Astrocyte of the spinal cord (primary cell): ENCODE measurements at places on chromosomes 5 and 9.
A peak's percentile ranks its signal among the peaks of the same experiment; 100 is the strongest.

DNA sequence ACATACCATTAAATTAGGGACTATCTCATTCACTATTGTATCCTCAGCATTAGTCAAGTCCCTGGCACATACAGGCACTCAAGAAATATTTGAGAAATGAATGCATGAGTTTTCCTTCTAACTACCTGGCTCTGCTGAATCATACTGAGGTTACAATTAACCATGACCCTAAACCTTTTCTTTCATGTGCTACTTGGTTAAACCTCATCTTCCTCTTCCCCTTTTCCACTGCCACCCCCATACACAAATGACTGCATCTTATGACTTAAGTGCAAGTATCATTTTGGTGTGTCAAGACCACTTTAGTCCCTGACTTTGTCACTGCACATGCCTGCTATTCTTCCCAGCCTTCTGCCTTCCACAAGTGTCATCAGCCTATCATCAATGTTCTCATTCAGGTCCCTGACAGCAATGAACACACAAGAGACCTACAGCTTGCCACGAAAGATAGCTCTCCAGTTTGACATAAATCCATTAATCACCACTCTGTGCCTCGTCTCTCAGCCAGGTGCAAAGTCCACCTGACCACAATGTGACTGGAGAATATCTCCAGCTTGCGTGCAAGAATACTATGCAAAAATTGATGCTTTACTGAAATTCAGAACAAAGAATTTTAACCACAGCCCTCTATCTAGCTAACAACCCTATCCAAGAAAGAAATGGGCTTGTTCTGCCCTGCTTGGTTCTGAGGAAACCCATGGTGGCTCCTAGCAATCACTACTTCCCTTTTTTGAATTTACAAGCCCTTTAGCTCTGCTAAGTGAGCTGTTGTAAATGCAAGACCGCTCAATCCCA, 74.5 kb downstream of the MAPKAP1 start:
- DNase-seq, result no peak

DNA sequence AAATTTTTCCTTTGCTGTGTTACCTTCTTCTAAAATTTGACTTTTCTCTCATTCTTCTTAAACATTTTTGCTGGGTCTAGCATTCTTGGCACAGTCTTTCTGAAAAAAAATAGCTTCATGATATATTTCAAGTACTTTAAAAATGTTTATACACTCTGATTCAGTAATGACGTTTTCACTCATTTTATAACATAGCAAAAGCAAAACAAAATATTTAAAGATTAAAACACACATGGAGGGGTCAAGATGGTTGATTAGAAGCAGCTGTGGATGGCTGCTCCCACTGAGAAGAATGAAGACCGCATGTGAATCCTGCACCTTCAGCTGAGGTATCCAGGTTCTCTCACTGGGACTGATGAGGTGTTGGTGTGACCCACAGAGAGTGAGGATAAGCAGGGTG, 188.2 kb downstream of the SGCD start:
- DNase-seq, result no peak

- DNase-seq, result peak; percentile 57
Observed at GRCh38 chr5:73201547-73202513, 28.8 kb downstream of the TMEM174 start.

GRCh38 chr5:74956278-74956677, 90.1 kb upstream of the FAM169A start:
- no peak for DNase-seq

DNA sequence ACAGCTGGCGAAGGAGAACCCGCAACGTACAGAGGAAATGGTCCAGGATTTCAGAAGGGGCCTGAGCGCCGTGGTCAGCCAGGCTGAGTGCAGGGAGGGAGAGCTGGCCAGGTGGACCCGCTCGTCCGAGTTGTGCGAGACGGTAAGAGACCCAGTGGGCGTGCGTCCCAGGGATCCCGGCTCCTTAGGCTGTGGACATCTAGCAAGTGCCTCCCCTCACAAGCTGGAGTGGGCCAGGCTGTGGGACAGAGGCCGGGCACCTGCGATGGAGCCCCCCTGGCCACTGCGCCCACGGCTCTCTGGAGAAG, 29.5 kb upstream of the LRRC14B start:
- no peak for DNase-seq

- DNase-seq, result peak; percentile 55
Observed at GRCh38 chr5:135135530-135136226, 101.7 kb upstream of the PITX1 start.

DNA sequence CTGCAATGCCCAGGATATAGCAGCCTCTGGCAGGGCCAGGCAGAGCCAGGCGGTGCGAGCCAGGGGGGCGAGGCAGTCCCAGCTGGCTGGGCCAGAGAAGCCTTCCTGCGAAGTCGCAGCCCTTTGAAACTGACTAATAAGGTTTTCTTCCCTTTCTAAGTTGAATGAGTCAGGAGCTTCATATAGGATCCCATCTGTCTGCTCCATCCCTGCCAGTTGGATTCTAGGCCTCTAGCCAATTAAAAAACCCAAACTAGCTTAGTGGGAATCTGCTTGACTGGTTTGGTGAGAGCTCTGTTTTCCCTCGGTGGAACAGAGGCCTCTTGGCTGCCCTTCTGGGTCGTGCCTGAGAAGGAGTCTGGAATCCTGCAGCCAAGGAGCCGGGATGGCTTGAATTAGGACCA, 70.1 kb upstream of the RAPGEF1 start:
- peak; percentile 40 for DNase-seq

DNA sequence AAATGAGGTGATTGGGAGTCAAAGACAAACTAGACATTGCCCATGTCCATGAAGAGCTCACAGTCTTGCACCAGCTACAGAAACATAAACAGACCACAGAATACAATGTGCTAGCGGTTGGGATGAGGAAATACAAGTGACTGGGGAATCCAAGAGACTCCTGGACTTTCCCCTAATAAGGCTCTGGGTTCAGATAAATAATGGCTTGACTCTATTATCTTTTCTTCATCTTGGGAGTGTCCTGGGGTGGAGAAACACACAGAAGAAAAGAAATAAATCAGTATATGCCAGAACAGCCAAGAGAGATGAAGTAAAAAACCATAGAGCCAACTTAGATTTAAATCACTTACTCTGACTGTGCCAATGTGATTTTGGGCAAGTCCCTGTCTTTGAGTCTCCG, 227.8 kb downstream of the PAPPA start:
- DNase-seq, result no peak

DNA sequence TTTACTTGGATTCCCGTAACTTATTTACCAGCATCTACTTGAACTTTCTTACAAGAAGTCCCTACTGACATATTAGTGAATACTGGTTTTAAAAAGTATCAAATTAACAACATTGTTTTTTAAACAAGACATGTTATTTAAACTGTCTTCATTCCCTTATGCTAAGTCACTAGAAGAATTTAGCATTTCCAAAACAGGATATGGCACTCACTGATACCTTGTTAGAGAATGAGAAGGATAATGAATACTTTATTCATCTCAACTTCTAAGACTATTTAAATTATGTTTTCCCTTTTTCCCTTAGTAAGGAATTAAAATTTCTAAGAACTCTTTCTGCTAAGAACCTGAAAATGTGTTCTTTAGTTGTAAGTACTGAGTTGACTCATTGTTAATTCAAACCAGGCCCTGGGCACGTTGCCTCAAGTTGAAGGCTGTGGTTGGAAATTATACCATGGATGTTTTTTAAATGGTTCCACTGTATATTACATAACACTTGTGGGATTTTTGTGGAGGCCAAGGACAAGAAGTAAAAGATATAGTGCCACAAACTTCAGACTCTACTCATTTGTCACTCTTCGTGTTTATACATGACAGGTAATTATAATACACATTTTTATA, 219.0 kb upstream of the EDIL3 start:
- DNase-seq, result peak; percentile 96

GRCh38 chr9:119963258-119963797, 594.1 kb upstream of the BRINP1 start:
- DNase-seq, result peak; percentile 65

- DNase-seq, result no peak
Observed at GRCh38 chr5:133611357-133612248, 738 bp downstream of the FSTL4 start.

GRCh38 chr9:130780865-130781504, 54.1 kb upstream of the ABL1 start:
- DNase-seq, result peak; percentile 96

GRCh38 chr9:82732928-82733327, 330.0 kb downstream of the RASEF start:
- peak; percentile 4 for DNase-seq

DNA sequence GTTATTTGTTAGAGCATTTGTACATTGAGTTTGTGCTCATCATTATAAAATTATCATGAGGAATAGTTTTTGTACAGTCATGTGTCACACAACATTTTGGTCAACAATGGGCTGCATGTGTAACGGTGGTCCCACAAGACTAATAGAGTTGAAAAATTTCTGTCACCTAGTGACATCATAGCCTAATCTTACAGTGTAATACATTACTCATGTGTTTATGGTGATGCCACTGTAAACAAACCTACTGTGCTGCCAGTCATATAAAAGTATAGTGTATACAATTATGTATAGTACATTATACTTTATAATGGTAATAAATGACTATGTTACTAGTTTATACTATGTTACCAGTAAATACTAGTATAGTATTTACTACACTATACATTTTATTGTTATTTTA, 3.0 kb upstream of the CAMK4 start:
- DNase-seq, result no peak

- peak; percentile 45 for DNase-seq
Observed at GRCh38 chr5:135565725-135566421, 12.9 kb downstream of the CXCL14 start.

DNA sequence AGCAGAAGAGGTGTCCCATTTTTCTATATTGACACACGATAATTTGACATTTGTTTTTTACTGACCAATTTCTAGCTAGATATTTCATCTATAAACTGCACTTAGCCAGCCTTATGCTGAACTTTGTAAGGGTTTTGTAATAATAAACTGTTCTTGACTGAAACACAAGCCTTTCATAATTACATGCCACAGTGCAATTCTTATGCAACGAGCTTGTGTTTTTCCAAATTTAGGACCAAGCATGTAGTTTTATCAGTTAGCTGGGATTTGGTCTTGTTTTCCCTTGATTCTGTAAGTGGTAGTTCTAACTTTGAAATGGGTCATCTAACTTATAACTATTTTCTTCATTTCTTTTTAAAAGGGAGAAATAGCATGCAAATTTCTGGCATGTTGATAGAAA, 1.3 kb upstream of the LURAP1L start:
- DNase-seq, result no peak

GRCh38 chr9:120579139-120580050, 572 bp downstream of the CDK5RAP2 start:
- DNase-seq, result no peak

GRCh38 chr5:135355169-135355568, 43.9 kb downstream of the MACROH2A1 start:
- peak; percentile 27 for DNase-seq

DNA sequence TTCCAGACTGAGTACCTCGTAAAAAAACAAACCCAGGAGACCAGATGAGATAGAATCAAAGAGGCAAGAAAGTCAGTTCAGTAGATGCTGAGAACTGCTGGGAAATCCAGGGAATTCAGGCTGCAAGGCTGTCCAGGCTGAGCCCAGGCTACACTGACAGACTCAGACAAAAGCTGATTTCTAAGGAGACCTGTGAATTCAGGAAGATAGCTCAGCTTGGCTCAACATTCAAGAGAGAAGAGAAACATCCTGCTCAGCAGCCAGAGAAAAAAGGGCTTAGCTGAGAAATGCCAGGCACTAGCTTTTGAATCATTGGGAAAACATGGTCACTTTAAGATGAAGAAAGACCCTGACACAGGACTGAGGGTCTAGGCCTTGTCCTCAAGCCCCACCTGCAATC, 118.2 kb upstream of the SLC44A1 start:
- DNase-seq, result no peak

- no peak for DNase-seq
Observed at GRCh38 chr5:16603295-16603694, 13.5 kb downstream of the RETREG1 start.

- no peak for DNase-seq
Observed at GRCh38 chr9:109263358-109263757, 57.5 kb downstream of the EPB41L4B start.

- no peak for DNase-seq
Observed at GRCh38 chr9:89278551-89278950, 32.4 kb upstream of the CKS2 start.

- peak; percentile 45 for DNase-seq
Observed at GRCh38 chr9:35341585-35341984, 148.3 kb upstream of the RUSC2 start.

DNA sequence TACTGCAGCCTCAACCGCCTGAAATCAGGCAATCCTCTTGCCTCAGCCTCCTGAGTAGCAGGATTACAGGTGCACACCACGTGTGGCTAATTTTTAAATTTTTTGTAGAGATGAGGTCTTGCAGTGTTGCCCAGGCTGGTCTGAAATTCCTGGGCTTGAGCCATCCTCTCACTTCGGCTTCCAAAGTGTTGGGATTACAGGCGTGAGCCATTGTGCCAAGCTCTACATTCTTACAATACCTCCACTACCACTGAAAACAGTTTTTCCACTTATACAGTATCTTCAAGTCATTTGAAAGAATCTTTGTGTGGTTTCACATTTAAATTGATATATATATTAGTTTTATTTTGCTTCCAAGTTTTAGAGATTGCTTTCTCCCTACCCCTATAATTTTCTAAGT, 42.6 kb downstream of the LARP1 start:
- peak; percentile 15 for DNase-seq

GRCh38 chr5:89351975-89352374, 469.0 kb upstream of the MEF2C start:
- no peak for DNase-seq

DNA sequence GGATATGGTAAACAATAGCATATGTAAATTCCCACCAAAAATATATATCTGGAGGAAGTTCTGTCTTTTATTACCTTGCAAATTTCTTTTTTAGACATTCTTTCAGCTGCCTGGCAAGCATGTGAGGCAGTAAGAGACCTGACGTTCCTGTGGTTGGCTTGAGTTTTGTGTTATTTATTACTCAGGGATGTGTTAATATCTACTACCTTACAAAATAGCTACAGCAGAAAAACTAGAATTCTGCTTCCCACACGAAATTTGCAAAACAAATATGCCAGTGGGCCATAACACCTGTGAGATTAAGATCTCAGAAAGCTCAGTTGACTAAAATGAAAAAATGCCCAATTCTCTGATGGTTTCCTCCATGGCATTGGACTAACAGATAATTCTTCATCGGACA, 274.2 kb downstream of the TMEM167A start:
- no peak for DNase-seq

GRCh38 chr9:71884005-71884404, 27.0 kb downstream of the ABHD17B start:
- DNase-seq, result no peak

DNA sequence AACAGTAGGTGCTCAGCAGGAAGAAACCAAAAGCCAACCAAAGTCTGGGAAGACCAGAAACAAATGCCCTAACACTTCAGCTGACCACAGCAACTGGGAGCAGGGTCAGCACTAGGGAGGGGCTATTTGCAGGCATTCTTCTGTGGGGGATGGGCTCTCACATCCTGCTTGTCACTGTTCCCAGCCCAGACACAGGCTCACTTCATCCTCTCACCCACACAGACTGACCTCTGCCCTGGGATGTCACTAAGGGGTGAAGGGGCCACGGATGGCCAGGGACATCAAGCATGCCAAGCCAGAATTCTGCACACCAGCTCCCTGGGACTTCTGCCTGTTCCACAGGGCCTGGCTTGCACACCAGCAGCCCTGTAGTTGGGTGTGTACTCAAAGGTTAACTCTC, 28.7 kb downstream of the GFRA3 start:
- DNase-seq, result no peak
